Ovary (tissue), 10 donors: ENCODE measurements at places on chromosomes 1 and 21.

DNA sequence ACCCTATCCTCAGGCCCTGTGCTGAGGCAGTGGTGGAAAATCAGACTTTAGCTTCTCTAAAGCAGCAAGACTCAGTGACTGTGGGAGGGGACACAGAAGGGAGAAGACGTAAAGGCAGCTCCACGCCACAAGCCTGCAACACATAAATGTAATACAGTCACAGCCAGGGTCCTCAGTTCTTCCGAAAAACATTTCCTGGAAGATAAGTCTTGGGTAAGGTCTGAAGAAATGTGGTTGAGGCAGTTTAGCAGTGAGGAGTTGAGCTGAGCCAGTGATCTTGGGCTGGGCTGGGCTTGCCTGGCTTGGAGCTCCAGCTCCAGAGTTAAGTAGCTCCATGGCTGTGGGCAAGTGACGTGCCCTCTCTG is 127.8 kb upstream of the ADAR start:
- DNase-seq: no peak

DNA sequence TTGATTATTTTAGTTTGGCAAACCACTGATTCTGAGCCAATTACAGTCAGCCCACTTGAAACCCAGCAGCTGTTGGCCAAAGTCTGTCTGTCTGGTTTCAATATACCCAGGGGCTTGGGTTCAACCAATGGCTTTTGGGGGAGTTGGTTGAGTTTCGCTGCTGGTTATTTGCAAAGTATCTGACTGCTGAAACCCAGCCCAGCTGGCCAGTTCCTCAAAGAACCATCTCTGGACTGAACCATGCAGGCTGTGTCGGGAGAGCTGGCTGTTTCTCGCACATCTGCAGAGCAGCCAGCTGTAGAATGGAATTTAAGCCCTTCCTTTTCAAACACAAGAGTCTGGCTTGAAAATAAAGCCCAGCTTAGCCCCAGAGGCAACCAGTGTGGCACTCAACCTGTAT is 66.0 kb upstream of the PAX7 start:
- DNase-seq: no peak

DNA sequence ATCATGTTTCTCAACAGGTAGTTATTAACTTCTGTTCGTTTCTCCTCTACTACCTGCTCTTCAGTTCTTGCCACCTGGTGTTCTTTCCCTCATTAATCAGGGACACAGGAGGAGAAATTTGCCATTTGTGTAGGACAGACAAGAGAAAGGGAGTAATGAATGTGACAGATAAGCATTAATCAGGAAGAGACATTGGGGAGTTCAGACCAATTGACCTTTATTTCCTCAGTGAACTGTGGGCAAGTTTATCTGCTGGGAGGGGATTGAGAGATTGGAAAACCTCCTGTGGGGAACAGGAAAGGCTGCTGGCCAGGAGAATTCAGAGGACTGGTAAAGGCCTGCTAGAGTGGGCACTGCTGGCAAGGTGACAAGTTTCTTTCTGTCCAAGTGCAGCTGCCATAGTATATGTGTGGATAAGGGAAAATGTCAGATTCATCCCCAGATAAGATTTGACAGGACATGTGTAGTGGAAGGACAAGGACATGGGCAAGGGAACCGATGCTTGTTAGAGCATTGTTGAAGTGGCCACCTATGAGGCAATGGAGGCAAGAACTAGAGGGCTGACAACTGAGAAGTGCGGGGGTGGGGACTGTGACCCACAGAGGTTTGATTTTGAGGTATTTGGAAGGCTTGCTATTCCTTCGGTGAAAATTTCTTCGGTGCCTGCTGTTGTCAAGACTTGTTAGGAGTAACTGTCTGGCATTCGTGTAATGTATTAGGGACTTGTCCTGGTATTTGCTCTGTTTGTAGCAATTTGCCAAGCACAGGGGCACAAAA is 12.6 kb downstream of the SZT2 start:
- DNase-seq: no peak

DNA sequence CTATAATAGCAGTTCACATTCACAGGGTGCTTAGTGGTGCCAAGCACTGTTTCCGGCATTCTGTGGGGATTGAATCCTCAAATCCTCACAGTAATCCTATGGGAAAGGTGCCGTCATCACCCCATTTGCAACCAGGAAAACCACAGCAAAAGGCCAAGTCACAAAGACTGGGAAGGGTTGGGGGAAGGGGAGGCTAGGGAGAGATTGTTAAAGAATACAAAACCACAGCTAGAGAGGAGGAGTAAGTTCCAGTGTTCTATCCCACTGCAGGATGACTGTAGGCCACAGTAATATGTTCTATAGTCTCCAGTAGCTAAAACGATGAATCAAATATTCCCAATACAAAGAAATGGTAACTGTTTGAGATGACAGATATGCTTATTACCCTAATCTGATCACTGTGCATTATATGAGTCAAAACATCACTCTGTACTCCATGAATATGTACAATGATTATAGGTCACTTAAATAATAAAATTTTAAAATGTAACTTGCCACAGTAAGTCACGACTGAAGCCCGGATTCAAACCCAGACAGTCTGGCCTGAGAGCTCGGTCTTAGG is 256.8 kb downstream of the TOMM20 start:
- no peak for DNase-seq

DNA sequence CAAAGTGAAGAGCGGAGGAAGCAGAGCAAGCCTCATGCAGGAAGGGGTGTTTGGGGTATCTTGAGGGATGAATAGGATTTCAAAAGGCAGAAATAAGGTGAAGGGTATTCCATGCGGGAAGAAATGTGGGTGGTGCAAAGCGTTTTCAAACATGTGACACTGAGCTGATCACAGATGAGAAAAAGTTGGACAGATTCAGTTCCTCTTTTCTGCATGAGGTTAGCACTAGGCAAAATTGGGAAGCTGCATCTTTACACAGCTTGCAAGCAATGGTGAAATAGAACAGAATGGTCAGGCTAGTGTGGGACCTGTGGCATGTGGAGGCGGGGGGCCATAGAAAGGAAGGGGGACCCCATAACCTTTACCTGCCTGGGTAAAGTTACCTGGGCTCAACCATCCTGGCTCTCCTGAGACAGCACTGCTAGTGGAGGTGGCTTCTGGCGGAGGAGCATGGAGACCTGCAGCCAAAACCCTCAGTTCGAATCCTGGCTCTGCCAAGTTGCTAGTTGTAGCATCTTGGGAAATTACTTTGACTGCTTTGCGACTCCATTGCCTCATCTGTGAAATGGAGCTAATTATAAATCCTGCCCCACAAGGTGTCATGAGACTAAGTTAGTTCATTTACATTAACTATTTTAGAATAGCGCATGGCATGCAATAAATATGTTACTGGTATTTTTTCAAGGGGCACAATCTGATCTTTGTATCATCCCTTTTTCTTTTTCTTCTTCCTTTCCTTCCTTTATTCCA is 16.4 kb downstream of the KCNA10 start:
- no peak for DNase-seq

DNA sequence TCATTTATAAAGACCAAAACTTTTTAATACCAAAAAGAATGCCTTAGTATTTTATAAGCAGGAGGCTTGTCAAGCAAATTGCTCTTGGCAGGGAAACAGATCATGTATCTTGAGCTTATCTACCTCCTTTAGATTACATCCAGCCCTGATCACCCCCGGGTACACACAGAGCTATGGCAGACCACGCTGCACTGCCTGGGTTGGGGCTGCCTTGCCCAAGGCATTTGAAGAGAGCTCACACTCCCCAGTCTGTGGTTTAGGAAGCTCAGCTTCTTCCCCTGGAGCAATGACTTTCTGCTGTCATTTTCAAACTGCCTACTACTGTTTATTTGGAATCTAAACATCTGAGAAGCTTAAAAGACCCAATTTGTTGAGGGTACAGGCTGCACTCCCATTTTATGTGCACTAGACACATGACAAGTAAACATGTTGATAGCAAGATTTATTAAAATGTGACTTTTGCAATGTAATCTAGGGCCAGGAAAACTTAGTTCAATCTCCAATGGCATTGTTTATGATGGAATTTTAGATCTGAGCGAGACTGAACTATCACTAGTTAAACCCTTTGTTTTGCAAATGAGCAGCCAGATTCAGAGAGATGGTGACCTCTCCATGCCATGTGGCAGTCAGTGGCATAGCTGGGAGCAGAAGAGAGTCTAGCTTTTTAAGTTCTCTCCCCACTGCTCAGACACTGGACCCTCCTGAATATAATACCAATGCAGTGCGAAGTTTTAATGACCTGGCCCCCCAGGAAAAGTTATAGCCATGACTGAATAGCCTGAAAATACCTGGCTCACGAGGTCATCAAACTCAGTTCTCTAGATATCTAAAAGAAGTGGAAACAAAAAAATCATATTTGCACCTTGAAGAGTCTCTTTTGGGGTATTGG is 214.9 kb downstream of the HLX start:
- DNase-seq: no peak

GRCh38 chr21:46213620-46214286 is 14.8 kb downstream of the LSS start:
- no peak for DNase-seq

DNA sequence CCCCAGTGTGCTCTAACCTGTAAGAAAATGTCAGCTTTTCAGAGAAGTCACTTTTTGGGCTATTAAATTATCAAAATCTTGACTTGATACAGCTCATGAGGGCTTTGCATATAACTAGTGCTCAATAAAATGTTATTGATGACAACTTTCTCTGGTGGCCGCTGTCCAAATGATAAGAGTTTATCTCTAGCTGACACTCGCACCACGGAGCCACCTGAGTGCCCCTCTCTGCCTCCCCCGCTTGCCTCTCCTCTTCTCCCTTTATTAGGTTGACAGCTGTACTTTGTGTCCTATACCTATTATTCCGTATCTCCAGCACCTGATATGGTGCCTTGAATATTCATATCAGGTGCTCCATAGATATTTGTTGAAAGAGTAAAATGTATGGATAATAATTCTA is 82.8 kb downstream of the PHTF1 start:
- no peak for DNase-seq

DNA sequence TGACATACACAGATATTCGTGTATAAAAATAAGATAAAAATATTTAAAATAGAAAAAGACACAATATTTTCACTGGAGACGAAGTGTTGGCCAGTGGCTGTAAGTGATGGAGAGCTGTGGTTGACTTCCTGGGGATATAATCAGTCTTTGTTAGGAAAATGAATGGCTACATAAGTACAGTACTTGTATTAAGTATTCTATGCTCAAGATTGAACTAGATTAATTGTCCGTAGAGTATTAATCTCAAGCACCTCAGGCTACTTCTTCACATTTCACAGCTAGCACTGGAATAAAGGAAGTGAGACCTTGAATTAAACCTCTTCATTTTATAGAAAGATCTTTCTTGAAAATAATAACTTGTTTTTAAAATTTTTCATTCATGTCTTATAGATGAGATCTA is 39.0 kb upstream of the RGS5 start:
- no peak for DNase-seq
